ENCODE measurements at places on chromosomes 7 and 10.

GRCh38 chr10:88474884-88475844 is 108.0 kb downstream of the RNLS start:
- no peak for DNase-seq

GRCh38 chr10:24127516-24127915 is 81.4 kb upstream of the KIAA1217 start:
- DNase-seq, result no peak

GRCh38 chr7:36742911-36743775 is 18.8 kb upstream of the AOAH start:
- DNase-seq, result no peak

GRCh38 chr7:47601881-47602249 is 20.0 kb upstream of the TNS3 start:
- DNase-seq, result no peak

GRCh38 chr10:26445411-26446031 is 7.4 kb downstream of the APBB1IP start:
- DNase-seq, result no peak

GRCh38 chr7:85176197-85176596 is 10.7 kb downstream of the SEMA3D start:
- DNase-seq, result no peak

DNA sequence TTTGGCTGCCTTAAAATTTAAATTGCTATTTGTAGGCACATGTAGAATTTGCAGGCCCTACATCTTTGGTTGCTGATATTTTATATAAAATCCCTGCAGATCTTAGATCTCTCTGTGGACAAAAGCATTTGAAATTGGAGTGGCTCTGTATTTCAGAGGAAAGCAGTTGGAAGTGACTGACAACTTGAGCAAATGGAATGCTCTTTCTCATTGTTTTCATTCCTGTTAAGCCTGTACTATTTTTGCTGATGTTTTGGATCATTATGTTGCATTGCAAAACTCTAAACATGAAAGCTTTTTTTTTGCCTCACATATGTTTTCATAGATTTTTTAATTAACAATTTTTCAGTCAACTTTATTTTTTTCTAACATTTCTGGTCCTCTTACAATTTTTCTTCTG is 251.2 kb upstream of the MDFIC start:
- DNase-seq, result no peak

DNA sequence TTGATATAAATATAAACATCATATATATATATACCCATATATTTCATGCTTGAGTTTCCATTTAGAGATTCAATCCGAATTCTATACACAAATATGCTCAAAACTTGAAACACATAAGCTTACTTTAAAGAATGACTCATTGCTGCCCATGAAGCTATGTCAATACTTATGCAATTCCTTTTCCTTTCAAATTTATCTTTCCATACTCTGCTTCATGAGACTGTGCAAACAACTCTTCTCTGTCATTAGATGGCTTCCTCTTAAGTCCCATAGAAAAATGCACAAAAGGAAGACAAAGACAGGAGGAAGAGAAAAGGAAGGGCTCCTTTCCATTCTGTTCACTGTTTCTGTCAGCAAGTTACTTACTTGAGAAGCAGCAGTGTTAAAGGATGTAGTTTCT is 895.7 kb upstream of the SORCS1 start:
- no peak for DNase-seq

GRCh38 chr7:11970132-11970531 is 138.1 kb upstream of the THSD7A start:
- DNase-seq, result peak; percentile 20

GRCh38 chr7:32476816-32477648 is 13.1 kb downstream of the LSM5 start:
- no peak for DNase-seq

- DNase-seq, result peak; percentile 48
These were observed 50.8 kb upstream of the SLC29A3 start for GRCh38 chr10:71268247-71268691.

GRCh38 chr7:77532247-77532646 is 4.8 kb upstream of the PTPN12 start:
- DNase-seq, result no peak

GRCh38 chr7:150739033-150739432 is 1.8 kb downstream of the GIMAP5 start:
- no peak for DNase-seq

GRCh38 chr7:92504563-92504962 is 23.8 kb downstream of the PEX1 start:
- DNase-seq, result no peak

- no peak for DNase-seq
These were observed 30.5 kb upstream of the MNX1 start for GRCh38 chr7:157041004-157041403.

GRCh38 chr10:131003455-131003854 is 308.1 kb downstream of the TCERG1L start:
- no peak for DNase-seq

DNA sequence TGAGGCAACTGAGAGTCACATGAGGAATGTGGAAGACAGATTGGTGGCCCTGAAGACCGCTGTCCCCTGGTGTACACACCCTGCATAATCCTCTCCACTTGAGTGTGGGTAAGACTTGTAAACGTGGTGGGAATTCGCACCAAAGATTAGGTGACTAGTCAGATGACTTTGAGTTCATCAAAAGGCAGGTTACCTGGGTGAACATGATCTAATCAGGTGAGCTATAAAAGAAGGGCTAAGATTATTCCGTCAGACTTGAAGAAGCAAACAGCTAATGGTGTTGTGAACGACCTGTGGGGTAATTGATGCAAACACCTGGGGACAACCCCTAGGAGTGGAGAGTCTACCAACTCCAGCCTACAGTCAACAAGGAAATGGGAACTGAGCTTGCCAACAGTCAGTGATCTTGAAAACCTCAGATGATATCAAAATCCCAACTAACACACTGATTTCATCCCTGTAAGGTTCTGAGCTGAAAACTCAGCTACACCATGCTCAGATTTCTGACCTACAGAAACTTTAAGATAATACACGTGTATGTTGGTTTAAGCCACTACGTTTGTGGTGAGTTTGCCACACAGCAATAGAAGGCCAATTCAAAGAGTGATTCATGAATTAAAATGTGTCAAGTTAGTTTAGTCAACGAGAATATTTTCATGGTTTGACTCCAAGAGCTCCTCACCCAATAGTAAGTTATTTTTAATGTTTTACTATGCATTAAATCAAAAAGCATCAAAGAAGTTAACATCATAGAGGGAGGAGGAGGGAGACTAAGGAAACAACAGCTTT is 16.7 kb downstream of the PRTFDC1 start:
- no peak for DNase-seq

GRCh38 chr10:57694956-57695608 is 572.6 kb downstream of the IPMK start:
- DNase-seq, result no peak

DNA sequence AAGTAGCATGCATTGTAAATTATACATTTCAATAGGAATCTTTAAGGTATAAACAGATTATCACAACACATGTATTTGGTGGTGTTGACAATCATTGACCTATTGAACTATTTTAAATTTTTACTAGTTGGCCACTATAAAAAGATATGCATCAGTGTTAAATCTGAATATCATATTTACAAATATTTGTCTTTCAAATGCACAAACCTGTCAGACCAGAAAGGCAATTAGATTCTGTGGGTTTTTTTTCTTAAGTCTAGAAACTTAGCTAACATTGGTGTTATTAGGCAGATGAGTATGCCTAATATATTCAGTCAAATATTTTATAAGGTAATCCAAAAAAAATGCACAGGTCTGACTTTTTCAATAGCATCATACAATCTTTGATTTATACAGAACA is 241.4 kb upstream of the DGKB start:
- DNase-seq, result no peak

DNA sequence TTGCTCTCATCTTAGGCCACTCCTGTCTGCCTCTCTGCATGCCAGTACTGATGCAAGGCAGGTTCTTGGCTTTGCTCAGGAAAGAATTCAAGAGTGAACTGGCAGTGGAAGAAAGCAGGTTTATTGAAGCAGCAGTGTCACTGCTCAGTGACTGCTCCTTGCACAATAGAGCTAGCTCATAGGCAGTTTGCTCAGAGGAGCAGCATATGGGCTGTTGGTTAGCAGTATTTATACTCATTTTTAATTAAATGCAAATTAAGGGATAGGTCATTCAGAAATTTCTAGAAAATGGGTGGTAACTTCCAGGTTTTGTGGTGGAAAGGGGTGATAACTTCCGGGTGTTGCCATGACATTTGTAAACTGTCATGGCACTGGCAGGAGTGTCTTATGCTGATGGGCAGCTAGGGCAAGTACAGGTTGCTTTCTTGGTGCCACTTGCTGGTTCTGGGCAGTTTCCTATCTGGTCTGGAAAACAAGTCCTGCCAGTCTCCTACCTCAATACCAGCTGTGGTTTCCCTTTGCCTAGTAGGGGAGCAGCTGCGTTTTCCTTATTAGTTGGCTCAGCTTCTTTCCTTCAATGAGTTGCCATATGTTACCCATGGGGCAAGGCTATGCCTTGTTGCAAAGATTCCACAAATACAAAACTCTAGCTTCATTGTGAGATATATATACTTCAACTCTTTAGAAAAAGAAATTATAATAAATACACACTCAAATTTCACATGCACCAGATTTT is 64.8 kb upstream of the CALD1 start:
- DNase-seq, result no peak

- peak; percentile 28 for DNase-seq
These were observed 41.7 kb downstream of the ARL4A start for GRCh38 chr7:12729112-12729511.

DNA sequence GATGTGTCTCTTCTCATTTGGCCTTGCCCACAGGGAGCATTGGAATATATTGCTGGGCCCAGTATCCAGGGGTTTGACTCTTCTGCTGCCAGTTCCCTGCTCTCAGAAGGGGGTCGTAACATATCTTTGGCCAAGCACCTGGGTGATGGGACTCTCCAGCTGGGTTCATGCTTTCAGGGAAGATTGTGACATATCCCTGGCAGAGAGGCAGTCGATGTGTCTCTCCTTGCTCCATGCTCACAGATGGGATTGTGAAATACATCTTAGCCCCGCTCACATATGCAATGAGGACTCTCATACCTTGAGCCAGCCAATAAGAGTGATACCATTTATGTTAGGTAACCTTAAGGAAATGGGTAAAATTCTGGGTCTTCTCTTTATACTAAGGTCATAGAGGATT is 39.2 kb upstream of the ZNF680 start:
- no peak for DNase-seq

- no peak for DNase-seq
These were observed 98.1 kb downstream of the LRRC4 start for GRCh38 chr7:127933146-127933545.

Measured in HuH-7 (cell line).